ENCODE measurements at places on chromosomes 1 and 21.

DNA sequence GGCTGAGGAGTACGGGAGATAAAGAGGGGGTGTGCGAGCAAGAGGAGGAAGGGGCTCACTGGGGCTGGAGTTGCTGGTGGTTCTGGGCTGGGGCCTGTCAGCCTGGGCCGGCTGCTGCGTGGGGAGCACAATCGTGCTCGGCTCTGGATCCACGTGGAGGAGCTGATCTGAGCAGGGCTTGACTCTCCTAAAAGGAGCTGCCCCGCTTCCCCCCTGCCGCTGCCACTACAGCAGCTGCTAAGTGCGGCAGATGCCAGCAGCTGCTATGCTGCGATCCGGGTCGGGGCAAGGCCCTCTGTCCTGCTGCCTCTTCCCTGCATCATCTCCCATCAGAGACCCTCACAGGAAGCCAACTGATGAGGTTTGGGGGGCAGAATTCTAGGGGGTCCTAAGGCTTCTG is 165.9 kb downstream of the PCBP3 start:
- no peak for DNase-seq

DNA sequence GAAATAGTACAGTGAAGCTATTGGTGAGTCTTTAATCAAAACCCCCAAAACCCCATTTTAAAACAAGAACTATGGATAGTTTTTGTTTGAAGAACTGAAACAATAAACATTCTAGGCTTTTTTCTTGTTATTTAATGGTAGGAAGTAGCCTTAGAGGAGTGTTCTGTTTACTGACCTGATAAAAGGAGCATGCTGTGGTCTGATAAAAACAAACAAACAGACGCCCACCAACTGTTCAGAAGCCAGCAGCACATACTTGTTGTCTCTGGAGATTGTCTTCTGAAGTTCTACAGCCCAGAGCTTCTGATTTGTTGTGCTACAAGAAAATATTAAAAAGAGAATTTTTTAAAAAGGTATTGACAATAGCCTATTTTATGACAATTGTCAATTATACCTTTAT is 54.1 kb upstream of the CFAP298 start:
- DNase-seq: no peak

- no peak for DNase-seq
Measured at GRCh38 chr21:41958886-41959563, 5.2 kb upstream of the C2CD2 start.

DNA sequence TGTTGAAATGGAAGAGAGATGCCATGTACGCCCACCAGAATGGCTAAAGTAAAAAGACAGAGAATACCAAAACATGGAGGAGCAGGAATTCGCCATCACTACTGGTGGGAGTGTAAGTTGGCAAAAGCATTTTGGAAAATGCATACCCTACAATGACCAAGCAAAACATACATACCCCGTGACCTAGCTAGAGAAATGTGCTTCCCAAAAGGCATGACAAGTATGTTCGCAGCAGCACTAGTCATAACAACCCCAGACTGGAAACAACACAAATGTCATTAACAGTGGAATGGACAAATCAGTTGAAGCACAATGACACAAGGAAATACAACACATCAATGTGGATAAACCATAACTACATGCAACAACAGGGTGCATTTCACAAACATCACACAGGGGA is 27.2 kb downstream of the SYT2 start:
- DNase-seq: no peak

DNA sequence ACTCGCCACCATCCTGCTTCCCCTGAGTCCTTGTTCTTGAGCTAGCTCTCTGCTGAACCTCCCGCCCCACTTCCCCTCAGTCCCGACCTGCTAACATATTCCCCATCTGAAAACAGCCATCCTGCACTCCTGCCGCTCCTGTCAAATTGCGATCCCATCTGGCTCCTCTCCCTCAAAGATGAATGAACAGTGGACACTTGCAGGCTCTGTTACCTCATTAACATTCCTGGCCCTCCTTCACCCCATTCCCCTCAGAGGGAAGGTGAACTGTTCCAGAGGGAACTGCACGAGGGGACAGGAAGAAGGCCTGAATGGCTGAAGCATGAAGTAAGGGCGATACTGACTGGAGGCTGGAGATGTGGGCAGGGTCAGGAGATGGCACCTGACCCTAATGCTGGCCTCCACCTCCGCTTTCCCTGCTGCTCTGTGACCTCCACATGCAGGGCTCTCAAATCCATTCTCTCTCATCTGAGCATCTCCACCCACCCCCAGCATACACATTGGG is 7.4 kb upstream of the CELSR2 start:
- no peak for DNase-seq

DNA sequence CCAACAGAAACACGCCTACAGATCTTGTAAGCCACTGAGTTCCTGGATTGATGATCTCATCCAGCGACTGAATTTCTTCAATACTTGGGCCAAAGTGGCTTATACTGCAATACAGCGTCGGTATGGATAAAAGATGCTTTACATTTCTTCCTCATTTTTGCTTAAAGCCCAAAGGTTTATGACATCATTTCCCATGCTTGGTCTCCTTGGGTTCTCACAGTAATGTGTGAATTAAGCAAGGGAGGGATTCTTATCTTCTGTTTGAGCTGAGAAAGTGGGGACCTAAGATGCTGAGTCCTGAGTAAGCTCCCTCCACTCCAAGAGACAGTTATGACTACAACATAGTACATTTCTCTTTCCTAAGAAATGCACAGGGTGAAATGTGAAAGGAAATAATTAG is 39.5 kb downstream of the LBR start:
- DNase-seq: no peak

DNA sequence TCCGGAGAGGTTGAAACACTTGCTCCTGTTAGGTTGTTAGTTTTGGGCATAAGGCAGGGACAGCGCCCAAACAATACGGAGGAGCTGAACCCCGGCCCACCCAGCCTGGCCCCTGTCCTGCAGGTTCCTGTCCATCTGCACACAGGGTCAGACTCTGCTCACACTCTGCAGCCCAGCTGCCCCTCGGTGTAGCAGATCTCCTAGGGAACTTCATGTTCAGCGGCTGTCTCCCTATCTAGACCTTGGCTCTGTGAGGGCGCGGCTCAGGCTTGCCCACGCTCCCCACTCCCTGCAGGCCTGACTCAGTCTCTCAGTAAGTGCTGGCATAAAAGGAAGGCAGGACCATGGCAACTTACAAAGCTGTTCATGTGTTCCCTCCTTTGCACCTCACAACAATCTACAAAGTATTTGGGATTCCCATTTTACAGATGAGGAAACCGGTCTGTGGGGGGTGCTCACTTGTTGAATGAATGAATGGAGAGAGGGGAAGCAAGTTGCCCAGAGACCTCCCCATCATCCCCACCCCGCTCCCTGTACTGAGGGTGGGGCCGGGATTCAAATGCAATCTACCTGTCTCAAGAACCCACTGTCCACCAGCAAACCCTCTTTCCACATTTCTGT is 26.2 kb downstream of the ACOT11 start:
- no peak for DNase-seq

GRCh38 chr1:232766904-232767303 is 38.3 kb upstream of the MAP10 start:
- DNase-seq: no peak

- DNase-seq: no peak
Measured at GRCh38 chr1:239662950-239663349, 276.6 kb downstream of the CHRM3 start.

DNA sequence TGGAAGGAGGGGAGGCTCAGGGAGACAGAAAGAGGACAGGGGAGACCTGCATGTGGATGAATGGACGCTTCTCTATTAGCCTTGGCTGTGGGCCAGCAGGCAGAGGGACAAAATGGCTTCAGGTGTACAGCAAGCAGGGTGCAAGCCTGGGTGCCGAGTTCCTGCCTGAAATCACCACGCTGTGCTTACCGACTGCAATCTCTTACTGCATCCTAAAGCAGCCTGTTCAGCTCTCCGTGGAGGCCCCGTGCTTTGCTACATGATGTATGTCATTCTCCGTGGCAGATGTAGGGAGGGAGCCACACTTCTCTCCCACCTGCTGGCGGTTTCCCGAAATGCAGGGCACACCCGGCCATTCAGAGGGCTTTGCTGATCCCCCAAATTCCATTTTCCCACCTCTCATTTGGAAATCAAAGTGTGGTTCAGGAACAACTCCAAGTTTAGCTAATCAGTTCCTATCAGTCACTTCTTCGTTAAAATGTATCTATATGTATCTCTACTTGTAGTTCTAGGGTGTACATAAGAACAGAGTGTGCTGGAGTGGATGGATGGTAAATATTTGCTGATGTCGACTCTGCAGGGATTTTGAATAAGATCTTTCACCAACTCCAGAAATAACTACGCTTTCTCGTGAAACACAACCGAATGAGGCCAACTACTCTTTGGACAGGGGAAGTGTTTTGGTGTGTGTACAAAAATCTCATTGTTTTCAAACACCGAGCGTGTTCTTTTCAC is 122.3 kb upstream of the BACE2 start:
- no peak for DNase-seq

DNA sequence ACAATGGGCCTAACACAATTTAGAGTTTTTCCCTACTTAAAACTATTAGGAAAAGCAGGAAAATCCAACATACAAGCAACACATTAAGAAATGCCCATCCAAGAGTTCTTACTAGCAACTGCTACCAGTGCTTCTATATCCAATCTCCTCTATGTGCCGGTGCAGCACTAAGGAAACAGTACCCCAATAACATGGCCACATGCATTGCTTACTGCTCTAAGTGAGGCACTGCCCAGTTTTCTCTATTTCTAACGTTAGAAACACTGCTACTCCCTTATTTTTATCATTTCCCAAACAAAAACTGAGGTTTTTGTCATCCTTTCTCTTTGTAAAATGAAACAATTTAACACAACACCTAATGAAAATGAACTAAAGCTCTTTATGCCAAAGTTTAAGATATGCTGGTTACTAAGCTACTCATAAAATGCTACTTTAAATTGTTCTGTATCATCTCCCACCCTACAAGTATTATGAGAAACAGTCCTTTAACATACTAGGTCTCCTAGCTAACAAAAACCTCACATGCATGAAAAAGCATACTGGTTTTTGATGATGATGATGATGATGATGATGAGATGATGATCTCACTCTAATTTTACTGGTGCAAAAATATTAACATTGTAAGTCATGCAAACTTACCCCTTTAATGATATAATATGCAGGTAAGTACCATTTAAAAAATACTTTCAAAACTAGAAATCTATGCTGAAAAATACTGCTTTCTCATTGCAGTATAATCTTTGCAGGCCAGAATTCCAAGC is 90.7 kb upstream of the TTC39A start:
- DNase-seq: no peak

DNA sequence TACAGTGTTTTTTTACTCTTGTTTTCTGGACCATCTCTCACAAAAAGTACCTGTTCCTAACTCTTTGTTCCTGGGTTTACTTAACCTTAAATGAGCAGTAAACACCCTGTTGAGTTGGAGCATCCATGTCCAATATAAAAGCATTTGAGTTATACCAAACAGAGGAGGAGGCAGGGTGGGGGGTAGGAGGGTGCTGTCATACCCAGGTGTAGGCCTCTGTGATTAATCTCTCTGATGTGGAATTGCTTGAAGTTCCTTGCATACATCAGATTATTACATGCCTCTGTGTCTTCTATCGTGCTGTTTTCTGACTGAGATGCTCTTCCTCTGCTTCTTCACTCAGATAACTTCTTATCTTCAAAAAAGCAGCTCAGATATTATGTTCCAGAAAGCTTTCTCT is 28.1 kb upstream of the RGS18 start:
- no peak for DNase-seq

- DNase-seq: no peak
Measured at GRCh38 chr1:181445436-181445835, 37.9 kb upstream of the CACNA1E start.

GRCh38 chr1:234858722-234859121 is 248.7 kb upstream of the IRF2BP2 start:
- no peak for DNase-seq

DNA sequence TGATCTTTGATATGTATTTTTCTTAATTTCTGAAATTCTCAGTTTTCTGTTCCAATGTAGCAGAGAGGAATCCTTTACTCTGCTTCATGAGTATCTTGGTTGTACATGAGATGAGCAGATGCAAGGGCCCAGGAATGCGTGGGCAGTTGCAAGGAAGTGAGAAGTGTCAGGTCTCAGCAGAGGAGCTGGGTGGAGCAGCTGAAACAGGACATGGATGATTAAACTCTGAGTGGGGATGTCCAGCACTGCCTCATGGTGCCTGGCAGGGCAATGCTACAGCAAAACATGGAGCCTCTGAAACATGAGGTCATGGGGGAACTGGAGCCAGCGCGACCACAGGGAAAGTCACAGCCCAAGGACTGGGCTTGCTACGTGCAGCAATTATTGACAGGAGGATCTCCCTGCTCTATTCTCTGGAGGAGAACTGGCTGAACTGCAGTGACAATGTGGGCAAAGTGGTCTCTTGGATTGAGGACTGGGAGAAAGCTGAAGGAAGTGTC is 48.4 kb downstream of the COLGALT2 start:
- DNase-seq: no peak

DNA sequence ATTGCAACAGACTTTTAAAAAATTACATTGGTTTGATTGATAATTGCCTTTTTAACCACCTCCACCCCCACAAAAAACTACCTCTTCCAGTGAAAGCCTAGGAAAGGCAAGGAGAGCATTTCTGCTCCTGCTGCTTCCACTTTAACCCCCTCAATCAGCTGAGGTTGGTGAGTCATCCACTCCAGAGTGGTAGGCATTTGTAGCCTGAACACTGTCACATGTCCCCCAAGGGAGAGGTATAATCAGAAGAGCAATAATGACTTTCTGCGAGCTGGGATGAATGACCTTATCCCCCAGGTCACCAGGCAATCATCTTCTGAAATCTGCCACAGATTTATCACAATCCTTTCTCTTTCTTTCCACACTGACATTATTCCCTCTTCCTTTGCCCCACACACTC is 126.6 kb upstream of the CAMK1G start:
- no peak for DNase-seq

GRCh38 chr21:16378525-16378924 is 648.7 kb downstream of the USP25 start:
- no peak for DNase-seq

DNA sequence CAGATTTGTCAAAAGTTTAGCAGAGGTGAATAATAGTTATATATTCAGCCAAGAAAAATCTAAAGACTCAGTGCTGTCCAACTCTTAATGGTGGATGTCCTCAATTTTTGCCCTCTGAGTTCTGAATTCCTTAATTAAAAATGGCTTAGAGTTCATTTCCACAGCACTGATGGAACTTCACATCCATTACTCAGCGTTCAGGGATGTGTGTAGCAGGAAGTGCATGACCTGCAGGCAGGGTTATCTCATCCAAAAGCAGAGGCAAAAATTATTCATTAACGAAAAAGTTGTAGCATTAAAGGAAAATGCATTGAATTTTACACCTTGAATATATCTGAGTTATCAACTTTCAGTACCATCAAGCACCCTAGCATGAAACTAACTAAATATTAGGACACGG is 96.7 kb downstream of the ZP4 start:
- no peak for DNase-seq

DNA sequence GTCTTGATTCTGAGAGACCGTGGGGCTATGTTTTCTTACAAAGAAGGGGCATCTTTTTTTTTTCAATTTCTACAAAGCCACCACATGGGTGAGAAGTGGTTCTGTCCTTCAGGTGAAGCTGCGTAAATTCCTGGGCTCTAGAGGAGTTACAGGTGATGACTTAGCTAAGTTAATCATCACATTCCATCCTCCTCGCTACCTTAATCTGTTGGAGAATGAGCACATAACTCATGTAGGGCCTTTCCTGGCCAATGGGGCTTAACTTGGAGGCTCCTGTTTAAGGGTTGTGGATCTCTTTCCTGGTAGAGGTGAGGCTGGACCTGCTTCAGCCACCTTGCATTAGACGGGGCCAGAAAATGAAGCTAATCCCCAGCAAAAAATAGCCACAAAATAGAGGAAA is 19.9 kb downstream of the REG4 start:
- DNase-seq: no peak
